ENCODE measurements at places on chromosomes 12 and 14.

GRCh38 chr14:53214384-53214783, 61.3 kb upstream of the DDHD1 start:
- DNase-seq, result no peak

DNA sequence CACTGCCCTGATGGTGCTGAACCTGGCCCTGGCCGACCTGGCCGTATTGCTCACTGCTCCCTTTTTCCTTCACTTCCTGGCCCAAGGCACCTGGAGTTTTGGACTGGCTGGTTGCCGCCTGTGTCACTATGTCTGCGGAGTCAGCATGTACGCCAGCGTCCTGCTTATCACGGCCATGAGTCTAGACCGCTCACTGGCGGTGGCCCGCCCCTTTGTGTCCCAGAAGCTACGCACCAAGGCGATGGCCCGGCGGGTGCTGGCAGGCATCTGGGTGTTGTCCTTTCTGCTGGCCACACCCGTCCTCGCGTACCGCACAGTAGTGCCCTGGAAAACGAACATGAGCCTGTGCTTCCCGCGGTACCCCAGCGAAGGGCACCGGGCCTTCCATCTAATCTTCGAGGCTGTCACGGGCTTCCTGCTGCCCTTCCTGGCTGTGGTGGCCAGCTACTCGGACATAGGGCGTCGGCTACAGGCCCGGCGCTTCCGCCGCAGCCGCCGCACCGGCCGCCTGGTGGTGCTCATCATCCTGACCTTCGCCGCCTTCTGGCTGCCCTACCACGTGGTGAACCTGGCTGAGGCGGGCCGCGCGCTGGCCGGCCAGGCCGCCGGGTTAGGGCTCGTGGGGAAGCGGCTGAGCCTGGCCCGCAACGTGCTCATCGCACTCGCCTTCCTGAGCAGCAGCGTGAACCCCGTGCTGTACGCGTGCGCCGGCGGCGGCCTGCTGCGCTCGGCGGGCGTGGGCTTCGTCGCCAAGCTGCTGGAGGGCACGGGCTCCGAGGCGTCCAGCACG, 4.7 kb downstream of the LTB4R start:
- DNase-seq, result no peak

DNA sequence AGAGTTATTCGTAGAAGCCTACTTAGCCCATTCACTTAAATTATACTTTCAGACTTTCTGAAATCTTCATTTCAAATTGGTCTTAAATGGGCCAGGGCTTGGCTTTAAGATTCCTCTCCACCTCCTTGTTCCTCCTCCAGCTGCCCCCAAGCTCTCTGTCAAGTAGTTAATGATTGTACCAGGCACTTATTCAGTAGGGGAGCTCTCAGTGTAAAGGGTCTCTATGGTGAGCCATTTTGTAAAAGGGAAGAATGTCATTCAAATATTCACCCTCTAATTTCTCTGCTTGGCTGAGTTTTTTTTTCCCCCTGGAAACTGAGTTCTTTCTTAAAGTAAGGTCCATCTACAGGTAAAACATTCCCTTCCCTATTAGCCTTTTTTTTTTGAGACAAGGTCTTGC, 96.6 kb downstream of the SUDS3 start:
- DNase-seq, result no peak

DNA sequence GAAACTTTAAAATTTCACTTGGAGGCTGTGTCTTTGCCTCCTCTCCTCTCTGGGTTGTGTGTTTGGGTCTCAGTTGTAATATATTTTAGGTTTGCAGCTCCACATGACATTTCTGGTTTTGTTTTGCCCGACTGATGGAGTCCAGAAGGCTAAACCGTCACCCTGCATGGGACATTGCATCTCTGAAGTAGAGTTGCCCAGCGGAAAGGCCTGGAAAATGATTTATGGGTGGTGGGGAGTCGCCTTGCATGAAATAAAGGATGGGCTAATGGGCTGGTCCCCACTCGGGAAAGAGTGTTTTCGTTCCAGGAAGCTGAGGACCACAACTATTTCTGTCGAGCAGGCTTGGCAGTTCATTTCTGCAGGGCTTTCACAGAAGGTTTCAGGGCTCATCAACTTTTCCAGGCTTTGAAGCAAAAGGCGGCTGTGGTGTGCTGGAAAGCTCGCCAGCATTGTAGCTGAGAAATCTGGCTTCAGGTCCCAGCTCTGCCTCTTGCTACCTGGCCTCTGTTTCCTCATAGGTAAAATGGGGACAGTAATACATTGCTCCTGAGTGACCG, 74.8 kb upstream of the GSC start:
- no peak for DNase-seq

- no peak for DNase-seq
These were observed 60.1 kb downstream of the LRIG3 start for GRCh38 chr12:58860056-58860787.

DNA sequence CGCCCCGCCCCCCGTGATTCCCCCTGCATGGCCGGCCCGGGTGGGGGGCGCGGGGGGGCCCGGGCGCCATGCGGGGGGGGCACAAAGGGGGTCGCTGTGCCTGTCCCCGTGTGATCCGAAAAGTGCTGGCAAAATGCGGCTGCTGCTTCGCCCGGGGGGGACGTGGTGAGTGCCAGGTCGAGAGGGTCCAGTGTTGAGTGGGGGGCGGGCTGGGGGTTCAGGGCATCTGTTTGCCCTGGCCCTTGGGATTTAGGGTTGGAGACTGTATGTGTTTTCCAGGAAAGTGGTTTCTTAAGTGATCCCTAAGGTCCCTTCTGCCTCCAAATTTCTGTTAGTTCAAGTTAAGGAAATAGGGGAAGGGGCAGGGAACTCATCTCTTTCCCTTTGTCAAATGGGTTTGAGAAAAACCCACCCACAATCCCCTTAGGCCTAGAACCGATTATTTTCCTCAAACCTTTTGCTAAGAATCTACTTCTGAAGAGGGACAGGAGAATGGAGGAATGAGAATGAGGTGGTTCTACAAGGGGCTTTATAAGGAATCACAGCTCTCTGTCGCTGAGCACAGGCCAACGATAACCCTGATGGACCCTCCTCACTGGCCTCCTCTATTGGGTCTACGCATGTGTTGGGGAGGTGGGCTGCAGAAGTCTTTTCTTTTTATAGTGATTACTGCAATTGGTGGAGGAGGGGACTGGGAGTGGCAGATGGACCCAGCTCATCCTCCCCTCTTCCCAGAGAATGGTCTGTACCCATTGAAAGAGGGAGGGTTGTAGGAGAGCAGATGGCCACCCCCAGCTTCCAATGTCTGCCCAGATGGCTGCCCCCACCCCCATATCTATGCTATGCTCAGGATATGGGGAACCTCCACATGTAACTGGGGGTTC, 834 bp downstream of the ARHGEF25 start:
- DNase-seq, result no peak

- no peak for DNase-seq
These were observed 12.2 kb downstream of the AGAP2 start for GRCh38 chr12:57726151-57726883.

- DNase-seq, result no peak
These were observed 52.4 kb downstream of the CLMN start for GRCh38 chr14:95267306-95267705.

- DNase-seq, result no peak
These were observed 28.8 kb downstream of the ETNK1 start for GRCh38 chr12:22653791-22654190.

DNA sequence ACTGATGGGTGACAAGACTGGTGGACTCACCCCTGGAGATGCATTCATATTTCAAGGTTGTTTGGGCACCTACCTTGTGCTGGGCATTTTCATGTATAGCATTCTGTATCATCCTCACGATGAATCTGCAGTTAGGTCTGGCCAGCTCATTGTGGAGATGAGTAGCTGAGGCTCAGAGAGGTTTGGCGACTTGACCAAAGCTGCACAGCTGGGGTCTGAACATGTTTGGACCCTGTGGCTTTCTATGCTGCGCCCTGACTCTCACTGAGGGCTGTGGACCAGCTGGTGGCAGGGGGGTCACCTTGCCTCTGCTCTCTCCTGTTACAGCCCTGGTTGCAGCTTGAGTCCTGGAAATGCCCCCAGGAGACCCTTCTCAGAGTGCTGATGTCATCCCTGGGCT, 24.9 kb upstream of the CCDC63 start:
- no peak for DNase-seq

GRCh38 chr12:79001404-79001803, 136.8 kb downstream of the SYT1 start:
- DNase-seq, result no peak

DNA sequence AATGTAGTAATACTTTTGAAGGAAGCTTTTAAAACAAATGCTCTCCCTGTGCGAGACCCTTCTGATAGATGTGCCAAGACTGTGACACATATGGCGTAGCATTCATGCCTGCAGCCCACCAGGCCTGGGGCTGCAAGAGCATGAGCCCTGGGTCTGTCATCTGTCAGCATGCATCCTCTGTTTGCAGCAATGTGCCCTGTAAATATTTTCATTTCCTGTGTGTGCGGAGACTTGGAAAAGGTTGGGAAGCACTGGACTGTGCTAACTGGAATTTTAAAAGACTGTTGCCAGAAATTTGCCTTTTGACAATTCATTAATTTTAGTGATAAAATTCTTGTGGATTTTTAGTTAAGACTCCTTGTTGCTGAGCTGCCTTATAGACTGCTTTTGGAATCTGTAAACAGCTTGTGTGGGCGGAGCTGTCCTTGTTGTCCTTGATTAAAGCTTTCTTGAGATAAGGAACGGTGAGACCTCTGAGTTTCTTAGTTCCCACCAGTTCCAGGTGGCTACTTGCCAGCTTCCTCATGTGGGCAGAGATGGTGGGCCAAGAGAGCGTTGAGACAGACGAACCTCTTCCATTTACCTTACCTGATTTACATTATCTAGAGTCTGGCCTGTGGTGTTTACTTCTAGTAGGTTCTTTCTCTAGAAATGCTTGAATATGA, 23.4 kb downstream of the MARK3 start:
- DNase-seq, result no peak

GRCh38 chr12:4143896-4144295, 129.7 kb upstream of the CCND2 start:
- no peak for DNase-seq

DNA sequence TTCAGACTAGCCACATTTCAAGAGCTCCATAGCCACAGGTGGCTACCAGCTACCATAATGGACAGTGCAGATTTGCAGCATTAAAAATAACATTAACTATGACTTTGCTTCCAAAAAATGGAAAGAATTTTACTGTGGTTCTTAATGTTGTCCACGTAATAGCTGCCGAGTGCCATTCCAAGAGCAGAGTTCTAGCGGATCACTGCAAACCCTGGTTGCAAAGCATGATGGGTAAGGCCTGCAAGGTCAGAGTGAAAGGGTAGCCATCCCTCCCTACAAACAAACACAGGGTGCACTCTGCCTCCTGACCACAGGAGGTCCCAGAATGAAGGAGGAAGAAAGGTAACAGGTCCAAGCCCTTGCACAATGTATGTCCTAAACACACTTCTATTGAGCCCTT, 157.6 kb downstream of the DPF3 start:
- no peak for DNase-seq

- DNase-seq, result no peak
These were observed 76.9 kb upstream of the ANO4 start for GRCh38 chr12:100717733-100718067.

DNA sequence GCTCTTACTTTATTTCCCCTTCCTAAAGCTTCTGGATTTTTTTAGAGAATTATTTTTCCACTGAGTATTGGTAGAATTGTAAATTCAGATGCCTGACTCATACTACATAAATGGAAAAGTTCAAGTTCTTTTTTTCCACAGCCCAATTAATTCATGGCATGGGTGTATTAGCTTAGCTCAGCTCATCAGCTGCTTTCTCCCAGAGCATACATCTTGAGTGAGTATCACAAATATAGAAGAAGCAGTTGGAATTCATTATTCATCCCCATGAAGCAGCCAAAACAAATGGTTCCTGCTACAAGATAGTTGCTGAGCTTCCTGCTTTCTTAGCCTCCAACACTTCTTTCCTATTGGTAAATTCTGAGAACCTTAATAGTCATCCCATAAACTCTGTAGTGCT, 105.1 kb downstream of the C12orf50 start:
- DNase-seq, result no peak

DNA sequence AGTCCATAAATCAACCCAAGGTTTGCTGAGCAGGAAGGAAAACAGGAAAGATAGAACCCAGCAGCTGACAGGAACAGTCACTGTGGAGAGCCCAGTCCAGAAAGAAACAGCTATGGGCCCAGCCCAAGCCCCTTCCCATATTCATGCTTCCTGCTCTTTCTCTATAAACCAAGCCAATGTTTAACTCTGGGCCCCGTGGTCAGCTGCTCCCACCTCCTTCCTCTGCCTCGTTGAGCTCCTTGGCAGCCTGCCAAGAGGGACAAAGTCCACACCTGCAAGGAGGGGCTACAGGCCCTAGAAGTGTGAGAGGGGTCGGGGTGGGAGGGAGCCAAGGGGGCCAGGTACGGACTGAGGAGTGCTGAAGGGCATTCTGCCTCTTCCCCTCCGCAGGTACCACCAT, 10.0 kb downstream of the SLC6A13 start:
- DNase-seq, result no peak

- peak; percentile 74 for DNase-seq
These were observed 15.2 kb upstream of the PEBP1 start for GRCh38 chr12:118120579-118121363.

DNA sequence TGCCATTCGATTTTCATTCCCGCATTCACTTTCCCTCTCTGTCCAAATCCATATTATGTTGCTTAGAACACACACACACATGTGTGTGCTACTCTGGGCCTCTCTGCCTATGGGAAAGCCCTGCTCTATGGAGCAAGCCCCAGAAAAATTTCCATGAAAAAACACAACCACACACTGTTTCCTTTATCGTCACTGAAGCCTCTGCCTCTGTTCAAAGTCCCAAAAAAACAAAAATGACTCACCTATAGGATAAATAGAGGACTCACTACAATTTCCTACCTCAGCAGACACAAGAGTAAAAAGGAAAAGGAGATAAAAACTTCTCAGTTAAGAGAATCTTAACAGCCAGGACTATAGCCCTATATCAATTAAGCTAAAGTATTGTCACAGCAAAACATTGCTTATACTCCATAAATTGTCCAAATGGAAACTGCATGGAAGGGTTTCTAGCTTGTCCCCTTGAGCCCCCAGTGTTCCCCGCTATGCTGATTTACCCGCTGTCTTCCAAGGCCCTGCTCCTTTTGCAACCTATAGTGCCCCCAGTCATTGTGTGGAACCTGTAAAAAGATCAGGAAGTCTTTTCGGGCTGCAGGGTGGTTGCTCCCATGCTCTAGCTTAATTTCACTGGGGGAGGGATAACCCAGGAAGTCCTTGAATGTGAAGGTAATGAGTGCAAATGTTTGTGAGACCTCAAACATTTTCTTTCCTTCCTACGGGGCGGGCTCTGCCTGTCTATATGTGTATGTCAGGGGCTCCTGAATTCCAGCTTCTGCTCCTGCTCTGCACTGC, 11.1 kb upstream of the PIP4K2C start:
- no peak for DNase-seq

- no peak for DNase-seq
These were observed 62.6 kb downstream of the CCDC92 start for GRCh38 chr12:123910057-123910456.

DNA sequence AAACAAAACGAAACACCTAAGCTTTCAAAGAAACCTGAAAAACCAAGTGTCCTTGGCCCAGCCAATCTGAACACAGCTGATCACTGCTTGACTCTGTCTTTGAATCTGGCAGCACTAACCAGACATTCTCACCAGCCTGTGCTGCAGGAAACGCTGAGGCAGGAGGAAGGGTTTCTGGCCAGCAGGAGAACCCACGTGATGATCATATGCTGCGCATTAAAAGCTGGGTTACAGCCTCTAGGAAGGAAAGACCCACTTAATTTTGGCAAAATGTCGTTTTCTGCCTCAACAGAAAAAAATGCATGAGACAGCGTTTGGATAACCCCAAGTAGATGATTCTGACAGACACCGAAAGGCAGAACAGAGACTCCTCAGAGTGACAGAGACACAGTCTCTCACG, 9.8 kb downstream of the APPL2 start:
- peak; percentile 90 for DNase-seq

- no peak for DNase-seq
These were observed 284.8 kb upstream of the DIO3 start for GRCh38 chr14:101276309-101277091.

GRCh38 chr12:25695574-25695973, 142.5 kb upstream of the LMNTD1 start:
- DNase-seq, result no peak
